ENCODE measurements at places on chromosomes 11 and 22.
A peak's percentile ranks its signal among the peaks of the same experiment; 100 is the strongest.

GRCh38 chr11:75105462-75105925, 8.8 kb upstream of the OR2AT4 start:
- no peaks in the 10 kb centered on the region for H3K36me3 ChIP-seq
- no peak overlapping the region for H3K27ac ChIP-seq
- no peak for DNase-seq
- no peaks in the 10 kb centered on the region for H3K4me1 ChIP-seq
- no peak overlapping the region for H3K4me3 ChIP-seq

DNA sequence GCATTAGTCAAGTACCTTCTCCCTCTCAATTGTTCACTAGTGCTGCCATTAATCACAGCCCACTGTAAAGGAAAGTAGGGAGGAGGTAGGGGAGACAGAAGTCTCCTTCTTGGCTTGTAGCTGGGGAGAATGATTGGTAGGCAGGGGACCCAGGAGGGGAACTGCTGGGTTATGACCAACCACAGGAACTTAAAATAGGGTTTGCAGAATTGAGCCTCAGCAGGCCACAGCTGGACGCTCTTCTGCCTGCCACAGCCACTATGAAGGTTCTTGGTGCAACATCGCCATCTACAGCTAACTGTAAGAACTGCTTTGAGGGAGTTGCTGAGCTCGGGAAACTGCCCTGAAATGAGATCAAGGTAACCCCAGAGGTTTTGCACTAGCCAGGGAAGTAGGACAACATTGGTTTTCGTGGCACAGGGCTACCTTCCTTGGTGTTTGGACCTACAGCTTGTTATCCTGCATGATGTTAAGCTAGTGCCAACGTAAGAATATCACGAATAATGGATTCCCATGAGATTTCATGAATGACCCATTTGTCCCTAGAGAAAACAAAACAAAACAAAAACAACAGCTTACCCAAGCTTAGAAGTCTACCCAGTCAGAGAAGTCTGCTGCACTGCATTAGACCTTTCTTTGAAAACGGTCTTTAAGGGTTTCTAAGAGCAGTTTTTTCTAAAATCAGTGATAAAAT, 787.1 kb upstream of the API5 start:
- H3K27ac ChIP-seq = no peak overlapping the region
- no peak for DNase-seq
- no peaks in the 10 kb centered on the region for H3K27me3 ChIP-seq
- H3K4me1 ChIP-seq = no peaks in the 10 kb centered on the region
- H3K36me3 ChIP-seq = no peaks in the 10 kb centered on the region

DNA sequence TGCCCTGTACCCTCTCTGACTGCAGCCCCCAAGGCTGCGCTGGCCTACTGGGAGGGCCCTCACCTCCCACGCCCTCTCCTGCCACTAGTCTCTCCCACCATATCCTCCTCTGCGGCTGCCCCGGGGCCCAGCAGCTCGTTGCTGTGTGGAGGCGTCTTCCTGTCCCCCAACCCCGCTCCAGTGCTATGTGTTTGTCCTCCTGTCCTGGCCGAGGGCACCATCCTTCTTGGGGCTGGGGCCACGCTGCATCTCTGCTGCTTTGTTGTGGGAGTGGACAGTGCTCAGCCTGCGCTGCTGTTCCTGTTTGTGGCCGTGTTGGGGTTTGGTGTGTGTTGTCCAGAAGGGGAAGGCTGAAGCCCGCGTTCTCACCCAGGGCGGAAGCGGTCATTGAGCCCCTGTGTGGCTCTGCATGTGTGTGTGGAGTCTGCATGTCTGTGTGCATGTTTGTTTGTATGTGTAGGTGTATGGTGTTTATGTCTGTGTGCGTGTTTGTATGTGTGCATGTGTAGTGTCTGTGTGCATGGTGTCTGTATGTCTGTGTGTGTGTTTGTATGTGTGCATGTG, 15.7 kb downstream of the TPCN2 start:
- no peak overlapping the region for H3K27ac ChIP-seq
- DNase-seq = no peak
- peaks cover 23% of the 10 kb centered on the region for H3K36me3 ChIP-seq
- H3K4me1 ChIP-seq = peaks cover 23% of the 10 kb centered on the region
- no peaks in the 10 kb centered on the region for H3K27me3 ChIP-seq

DNA sequence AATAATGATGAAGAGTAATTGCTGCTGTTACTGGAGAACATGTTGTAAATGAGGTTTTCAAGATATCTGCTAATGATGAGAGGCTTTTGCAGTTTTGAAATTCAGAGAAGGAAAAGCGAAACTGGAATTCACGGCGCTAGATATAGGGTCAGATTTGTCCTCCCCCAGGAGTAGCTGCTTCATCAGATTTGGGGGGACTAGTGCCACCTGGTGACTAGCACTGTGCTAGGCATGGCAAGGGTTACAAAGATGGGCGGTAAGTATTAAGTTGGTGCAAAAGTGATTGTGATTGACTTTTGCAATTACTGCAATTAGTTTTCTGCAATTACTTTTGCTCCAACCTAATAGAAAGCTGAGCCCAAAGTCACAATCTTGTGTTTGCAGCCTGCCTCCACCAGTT, 879.9 kb upstream of the TENM4 start:
- H3K36me3 ChIP-seq = no peaks in the 10 kb centered on the region
- no peak for DNase-seq
- H3K4me3 ChIP-seq = no peak overlapping the region
- H3K27me3 ChIP-seq = no peaks in the 10 kb centered on the region
- H3K27ac ChIP-seq = no peak overlapping the region

DNA sequence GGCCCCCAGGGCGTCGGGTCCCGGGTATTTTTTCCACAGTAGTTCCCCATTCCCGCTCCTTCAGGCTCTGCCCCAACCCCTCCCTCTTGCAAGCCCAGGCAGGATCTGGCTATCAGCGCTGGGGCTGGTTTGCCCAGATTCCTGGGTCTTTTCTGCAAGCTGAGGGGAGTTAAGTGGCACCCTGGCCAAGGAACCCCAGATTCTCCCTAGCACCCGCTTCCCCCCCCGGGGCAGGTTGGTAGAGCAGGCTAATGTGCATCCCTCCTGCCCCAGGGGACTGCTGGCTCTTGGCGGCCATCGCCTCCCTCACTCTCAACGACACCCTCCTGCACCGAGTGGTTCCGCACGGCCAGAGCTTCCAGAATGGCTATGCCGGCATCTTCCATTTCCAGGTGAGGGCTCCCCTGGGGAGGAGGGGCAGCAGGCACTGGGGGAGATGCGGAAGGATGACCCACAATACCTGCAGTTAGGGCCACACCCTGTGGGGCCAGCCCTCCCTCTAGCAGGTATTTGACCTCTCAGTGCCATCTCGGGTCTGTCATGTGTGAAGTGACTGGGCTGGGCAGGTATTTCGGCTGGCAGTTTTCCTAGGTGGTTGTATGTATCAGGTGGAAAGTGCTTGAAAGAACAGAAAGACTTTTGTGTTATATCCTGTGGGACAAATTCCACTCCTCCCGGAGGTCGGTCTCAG, 1.6 kb downstream of the CAPN1 start:
- no peaks in the 10 kb centered on the region for H3K27me3 ChIP-seq
- H3K36me3 ChIP-seq = peaks cover 36% of the 10 kb centered on the region
- DNase-seq = no peak
- H3K4me1 ChIP-seq = peaks cover 28% of the 10 kb centered on the region
- peak overlapping the region; percentile 98 for H3K27ac ChIP-seq
- no peak overlapping the region for H3K4me3 ChIP-seq

- no peak for DNase-seq
- H3K27ac ChIP-seq = no peak overlapping the region
- H3K4me1 ChIP-seq = no peaks in the 10 kb centered on the region
- no peaks in the 10 kb centered on the region for H3K27me3 ChIP-seq
These were observed 181.8 kb downstream of the BARX2 start for GRCh38 chr11:129557421-129557820.

- H3K36me3 ChIP-seq = no peaks in the 10 kb centered on the region
- H3K27ac ChIP-seq = no peak overlapping the region
- H3K27me3 ChIP-seq = no peaks in the 10 kb centered on the region
- no peak overlapping the region for H3K4me3 ChIP-seq
- no peak for DNase-seq
These were observed 57.3 kb upstream of the SORL1 start for GRCh38 chr11:121394785-121395184.

DNA sequence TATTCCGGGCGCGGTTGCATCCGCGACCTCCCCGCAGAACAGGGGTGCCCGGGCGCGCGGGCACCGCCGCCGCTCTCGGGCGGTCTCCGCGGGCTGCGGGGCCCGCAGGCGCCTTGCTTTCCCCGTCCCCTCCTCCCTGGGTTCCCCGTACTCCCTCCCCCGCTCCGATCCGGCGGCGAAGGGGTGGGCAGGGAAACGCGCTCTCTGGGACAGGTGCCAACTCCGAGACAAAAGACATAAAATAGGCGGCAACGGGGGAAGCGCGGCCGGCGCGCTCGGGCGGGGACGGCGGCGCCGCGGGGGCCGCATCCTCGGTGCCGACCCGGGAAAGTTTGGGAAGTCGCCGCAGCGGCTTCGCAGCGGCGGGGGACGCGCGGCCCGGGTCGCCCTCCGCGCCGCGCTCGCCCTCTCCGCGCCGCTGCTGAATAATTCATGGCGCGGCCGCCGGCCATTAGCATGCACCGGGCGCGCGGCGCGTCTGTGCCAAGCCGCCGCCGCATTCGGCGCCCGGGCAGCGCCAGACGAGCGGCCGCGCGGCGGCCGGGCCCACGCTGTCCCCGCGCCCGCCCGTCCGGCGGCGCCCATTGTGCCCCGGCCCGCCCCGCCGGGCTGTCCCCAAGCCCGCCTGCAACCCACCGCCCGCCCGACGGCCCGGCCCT, 78.7 kb upstream of the PPARA start:
- H3K27me3 ChIP-seq = no peaks in the 10 kb centered on the region
- H3K27ac ChIP-seq = peak overlapping the region; percentile 99
- peak; percentile 96 for DNase-seq
- no peaks in the 10 kb centered on the region for H3K36me3 ChIP-seq
- peaks cover 60% of the 10 kb centered on the region for H3K4me1 ChIP-seq

DNA sequence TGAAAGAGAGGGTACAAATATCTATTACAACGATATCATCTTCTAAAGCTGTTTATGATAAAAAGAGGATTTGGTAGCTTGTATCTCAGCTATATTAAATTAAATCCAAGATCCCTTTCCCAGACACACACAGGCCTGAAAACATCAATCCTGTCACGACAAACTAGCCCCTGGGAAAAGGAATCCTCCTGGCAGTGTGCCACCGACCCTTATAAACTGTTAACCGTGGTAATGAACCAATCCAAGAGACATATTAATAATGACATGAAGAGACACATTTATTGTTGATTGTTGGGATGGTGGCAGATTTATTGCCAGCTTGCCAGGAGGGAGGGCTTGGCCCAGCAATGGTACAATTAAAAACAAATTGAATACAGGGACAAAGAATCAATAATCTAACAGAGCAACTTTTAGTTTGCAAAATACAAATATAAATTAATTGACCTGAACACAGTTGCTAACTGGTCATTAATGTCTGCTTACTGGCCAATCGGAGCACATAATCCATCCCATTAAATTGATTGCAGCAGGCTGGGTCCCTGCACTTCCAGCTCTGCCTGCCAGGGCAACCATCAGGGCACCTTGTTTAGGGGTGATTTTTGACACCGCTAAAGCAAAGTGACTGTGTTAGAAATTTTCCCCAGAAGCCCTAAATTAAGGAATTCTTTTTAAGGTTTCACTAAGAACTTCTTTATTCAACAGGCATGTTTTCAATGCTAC, 887.6 kb downstream of the OPCML start:
- H3K4me1 ChIP-seq = no peaks in the 10 kb centered on the region
- no peaks in the 10 kb centered on the region for H3K27me3 ChIP-seq
- no peaks in the 10 kb centered on the region for H3K36me3 ChIP-seq
- H3K4me3 ChIP-seq = no peak overlapping the region
- H3K27ac ChIP-seq = no peak overlapping the region
- no peak for DNase-seq

GRCh38 chr11:73752903-73753302, 8.0 kb downstream of the RAB6A start:
- no peak overlapping the region for H3K4me3 ChIP-seq
- H3K27ac ChIP-seq = no peak overlapping the region

- H3K36me3 ChIP-seq = no peaks in the 10 kb centered on the region
- H3K4me3 ChIP-seq = no peak overlapping the region
- H3K27me3 ChIP-seq = no peaks in the 10 kb centered on the region
- peaks cover 3% of the 10 kb centered on the region for H3K4me1 ChIP-seq
- H3K27ac ChIP-seq = no peak overlapping the region
- no peak for DNase-seq
These were observed 20.4 kb upstream of the LRRC55 start for GRCh38 chr11:57161351-57161750.

DNA sequence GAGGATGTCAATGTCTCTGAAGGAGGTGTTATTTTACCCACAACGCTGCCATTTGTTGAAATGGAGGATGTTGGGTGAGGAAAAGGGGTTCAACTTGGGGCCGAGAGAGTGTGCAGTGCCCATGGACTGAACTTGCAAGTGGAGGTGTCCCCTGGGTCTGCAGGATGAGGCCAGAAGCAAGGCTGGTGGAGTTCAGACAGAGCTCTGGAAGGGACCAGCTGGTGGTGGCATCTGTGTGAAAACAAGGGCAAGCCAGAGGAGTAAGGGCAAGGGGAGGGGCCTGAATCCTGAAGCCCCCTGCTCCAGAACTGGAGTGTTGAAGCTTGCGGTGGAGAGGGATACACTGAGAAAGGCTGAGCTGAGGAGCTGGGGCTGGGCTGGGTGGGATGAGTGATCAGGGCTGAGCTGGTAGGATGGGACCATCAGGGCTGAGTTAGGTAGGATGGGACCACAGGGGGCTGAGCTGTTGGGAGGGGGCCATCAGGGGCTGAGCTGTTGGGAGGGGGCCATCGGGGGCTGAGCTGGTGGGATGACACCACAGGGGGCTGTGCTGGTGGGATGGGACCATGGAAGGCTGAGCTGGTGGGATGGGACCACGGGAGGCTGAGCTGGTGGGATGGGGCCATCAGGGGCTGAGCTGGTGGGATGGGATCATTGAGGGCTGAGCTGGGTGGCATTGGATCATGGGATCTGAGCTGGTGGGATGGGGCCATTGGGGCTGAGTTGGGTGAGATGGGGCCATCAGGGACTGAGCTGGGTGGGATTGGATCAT, 13.4 kb upstream of the CTSD start:
- H3K36me3 ChIP-seq = no peaks in the 10 kb centered on the region
- no peaks in the 10 kb centered on the region for H3K27me3 ChIP-seq

GRCh38 chr11:122850076-122850631, 11.9 kb downstream of the CRTAM start:
- no peak overlapping the region for H3K27ac ChIP-seq
- H3K27me3 ChIP-seq = no peaks in the 10 kb centered on the region
- H3K4me1 ChIP-seq = no peaks in the 10 kb centered on the region
- no peak overlapping the region for H3K4me3 ChIP-seq

- H3K36me3 ChIP-seq = no peaks in the 10 kb centered on the region
- no peak for DNase-seq
- peaks cover 56% of the 10 kb centered on the region for H3K4me1 ChIP-seq
- no peak overlapping the region for H3K4me3 ChIP-seq
- H3K27ac ChIP-seq = peak overlapping the region; percentile 33
These were observed 149.3 kb downstream of the RBFOX2 start for GRCh38 chr22:35879351-35879750.

GRCh38 chr11:35050541-35050995, 88.4 kb upstream of the CD44 start:
- no peaks in the 10 kb centered on the region for H3K4me1 ChIP-seq
- DNase-seq = no peak
- no peaks in the 10 kb centered on the region for H3K36me3 ChIP-seq
- H3K27me3 ChIP-seq = no peaks in the 10 kb centered on the region

- H3K4me1 ChIP-seq = no peaks in the 10 kb centered on the region
- DNase-seq = no peak
- no peak overlapping the region for H3K27ac ChIP-seq
- H3K36me3 ChIP-seq = no peaks in the 10 kb centered on the region
These were observed 8.0 kb upstream of the TPCN2 start for GRCh38 chr11:69040581-69041260.

Data from heart left ventricle (tissue), 16 donors.